ENCODE measurements at places on chromosomes 6 and 20. TPM values are rescaled to one million over a fixed set of nuclear protein-coding genes. Genes with fewer than 3 reads are reported as not detected.

SLC35B2 gene
- total RNA-seq = 205 TPM

DNA sequence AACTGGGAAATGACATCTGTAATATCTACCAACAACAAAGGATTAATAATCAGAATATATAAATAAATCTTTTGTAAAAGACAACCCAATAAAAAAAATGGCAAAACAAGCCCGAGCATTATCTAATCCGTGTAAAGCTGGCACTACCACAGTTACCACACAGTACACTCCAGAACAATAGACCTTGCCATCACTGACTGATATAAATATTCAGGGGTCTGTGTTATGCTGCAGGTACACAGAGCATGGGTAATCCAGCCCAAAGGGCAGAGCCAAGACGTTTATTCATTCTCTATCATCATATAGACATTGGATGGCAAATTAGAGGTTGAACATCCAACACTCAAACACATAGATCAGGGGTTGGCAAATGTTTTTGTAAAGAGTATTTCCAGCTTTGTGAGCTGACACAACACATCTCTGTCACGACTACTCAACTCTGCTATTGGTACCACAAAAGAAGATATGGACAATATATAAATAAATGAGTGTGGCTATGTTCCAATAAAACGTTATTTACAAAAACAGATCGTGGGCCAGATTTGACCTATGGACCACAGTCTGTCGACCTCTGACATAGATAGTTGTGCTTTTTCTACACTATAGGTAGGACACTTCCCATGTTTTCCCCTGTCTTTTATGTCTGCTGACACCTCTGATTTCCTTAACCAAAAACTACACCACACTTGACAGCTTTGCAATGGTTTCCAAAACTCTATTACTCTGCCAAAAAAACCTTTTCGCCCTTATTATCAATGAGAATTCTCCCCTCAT is 4.5 kb downstream of the NCOA6 start:
- no peak for DNase-seq

GRCh38 chr6:144667532-144668503 is 382.7 kb downstream of the UTRN start:
- no peak for DNase-seq

EYA4 gene
- 8.2 TPM for total RNA-seq

GRCh38 chr6:35359744-35360348 is 17.5 kb downstream of the PPARD start:
- peak; percentile 99 for DNase-seq

- peak; percentile 87 for DNase-seq
Measured at GRCh38 chr6:141607956-141608355, 524.8 kb upstream of the GJE1 start.

TINAG gene
- not detected for total RNA-seq

All from M059J (cell line).